ENCODE measurements at places on chromosomes 4 and X.

DNA sequence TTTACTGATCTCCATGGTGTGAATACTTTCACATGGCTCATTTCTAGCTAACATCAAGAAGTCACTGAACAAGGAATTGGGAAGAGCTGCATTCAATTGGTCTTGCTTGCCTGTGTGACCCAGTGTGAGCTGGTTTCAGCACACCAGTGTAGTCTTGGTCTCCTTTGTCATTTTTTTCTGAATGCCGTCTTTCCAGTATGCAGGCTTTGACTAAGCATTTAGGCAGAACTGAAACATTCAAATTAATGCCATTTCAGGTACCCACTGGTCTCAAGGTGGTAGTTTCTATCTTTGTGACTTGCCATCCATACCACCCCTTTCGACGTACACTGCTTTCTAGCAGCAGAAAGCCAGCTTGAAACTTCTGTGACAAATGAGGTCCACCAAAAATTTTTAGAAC is 550.5 kb upstream of the BOD1L1 start:
- DNase-seq, result no peak

GRCh38 chrX:126237524-126237923 is 71.4 kb upstream of the DCAF12L2 start:
- no peak for DNase-seq

DNA sequence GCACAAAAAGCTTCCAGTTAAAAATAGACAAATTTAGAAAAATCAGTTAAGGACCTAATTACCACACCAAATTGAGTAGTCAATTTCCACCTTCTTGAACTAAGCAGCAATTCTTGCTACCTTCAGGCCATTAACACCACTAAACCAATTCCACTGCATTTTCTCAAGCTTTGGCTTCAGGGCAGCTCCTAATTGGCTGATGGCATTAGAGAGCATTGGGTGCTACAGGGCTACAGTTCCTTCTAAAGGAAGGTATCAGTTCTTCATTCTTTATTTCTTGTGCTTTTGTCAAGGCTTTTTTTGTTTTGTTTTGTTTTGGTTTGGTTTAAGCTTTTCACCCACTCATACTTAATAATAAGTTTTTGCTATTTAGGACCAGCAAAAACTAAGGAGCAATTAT is 90.2 kb upstream of the FAM241A start:
- DNase-seq, result no peak

GRCh38 chr4:100149190-100149589 is 41.1 kb downstream of the DDIT4L start:
- no peak for DNase-seq

DNA sequence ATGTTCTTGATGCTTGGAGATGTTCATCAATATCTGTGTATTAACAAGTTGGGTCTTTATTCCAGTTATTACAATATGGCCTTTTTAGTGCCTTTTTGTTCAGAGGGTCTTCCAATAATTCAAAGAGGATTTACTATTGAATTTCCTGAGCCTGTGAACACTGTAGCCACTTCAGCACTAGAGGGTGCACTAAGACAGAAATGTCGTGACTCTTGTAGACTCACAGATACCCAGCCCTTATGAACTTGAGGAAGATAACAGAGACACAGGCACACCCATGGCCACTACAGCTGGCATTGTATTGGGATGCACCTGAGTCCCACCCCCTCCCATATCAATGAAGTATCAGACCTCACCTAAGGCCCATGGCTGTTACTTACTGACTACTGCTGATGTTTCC is 54.4 kb upstream of the ACTRT1 start:
- DNase-seq, result no peak

DNA sequence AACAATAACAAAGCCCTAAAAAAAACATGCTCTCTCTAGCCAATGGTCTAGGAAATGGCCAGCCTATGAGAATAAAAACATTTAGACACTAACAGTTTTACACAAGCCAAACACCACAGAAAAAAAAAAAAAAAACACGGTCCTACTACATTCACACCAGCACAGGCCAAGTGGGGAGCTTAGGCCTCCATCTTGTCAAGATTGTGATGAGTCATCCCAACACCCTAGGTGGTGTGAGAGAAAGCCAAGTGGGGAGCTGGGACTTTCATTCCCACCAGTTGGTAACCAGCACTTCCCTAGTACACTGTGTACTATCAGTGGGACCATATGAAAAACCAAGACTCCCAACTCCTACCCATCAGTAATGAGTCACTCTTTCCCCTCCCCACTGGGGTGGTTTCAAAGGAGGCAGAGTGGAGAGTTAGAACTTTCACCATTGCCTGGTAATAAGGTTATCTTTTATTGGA is 95.6 kb downstream of the ADAMTS3 start:
- DNase-seq, result no peak

GRCh38 chrX:71183341-71183740 is 38.7 kb downstream of the NLGN3 start:
- DNase-seq, result no peak

DNA sequence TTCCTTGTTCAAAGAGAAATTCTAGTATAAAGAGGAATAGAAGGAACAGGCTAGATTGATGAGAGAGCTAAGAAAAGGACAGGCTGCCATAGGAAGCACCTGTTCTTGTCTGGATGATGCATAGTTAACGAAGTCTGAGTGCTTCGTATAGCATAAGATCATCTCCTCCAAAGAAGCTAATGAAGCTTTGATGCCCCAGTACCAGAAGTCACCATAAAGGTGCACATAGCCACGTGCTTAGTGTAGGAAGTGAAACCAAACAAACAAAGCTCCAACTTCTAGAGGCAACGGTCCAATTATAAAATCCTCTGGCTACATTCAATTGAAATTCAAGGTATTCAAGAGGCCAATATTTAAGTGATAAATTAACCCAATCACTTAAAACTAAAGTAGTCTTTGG is 31.0 kb downstream of the AFAP1 start:
- no peak for DNase-seq

GRCh38 chr4:54268151-54268550 is 39.1 kb downstream of the PDGFRA start:
- peak; percentile 62 for DNase-seq

GRCh38 chr4:48203819-48204218 is 65.8 kb downstream of the TEC start:
- DNase-seq, result no peak

DNA sequence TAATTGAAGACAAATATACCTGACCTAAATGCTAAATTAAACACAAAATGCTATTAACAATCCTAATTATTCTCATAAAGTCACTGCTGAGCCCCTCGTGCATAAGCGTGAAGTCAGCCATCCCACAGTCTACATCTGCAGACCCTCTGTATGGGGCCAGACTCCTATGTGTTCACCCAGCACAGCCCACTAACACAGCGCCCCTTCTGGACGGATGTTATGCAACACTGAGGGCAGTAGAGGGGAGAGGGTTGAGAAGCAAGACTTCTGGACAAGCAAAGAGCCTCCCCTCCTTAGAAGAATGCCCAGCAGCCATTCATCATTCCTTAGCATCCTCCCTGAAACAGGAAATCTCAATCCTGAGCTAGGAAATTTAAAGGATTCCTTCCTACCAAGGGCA is 7.9 kb downstream of the TRPC3 start:
- DNase-seq, result peak; percentile 6

DNA sequence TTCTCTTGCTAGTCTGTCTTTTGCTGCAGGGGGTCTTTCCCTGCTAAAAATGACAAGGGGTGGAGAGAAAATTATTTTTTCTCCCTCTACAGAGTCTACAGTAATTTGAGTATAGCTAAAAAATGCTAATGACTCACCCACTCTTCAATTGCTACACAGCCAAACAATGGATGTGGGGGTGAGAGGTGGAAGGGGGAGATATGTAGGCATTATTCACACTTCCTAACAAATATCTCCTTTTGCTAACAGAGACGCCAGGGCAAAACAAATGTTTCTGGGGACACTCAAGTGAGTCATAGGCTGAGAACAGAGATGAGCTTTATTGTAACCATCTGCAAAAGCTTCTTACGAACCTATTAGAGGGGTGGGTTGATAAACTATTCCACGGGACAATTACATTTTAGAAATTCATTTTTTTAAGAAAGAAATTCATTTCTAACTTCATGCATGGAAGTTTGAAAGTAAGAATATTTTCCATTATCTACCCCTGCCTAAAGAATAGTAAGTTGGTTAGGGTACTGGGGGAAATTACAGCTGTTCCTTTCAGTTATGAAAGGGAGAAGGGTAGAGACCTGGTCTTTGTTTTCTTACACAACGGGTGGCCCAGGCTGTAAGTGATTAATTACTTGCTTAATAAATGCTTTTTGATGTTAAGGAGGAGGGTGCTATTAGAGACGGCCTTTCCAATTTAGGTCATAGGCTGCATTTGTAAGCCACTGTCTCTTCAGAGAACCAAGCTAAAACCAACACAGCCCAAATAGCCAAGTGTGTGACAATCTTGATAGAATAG is 12.8 kb downstream of the SCD5 start:
- DNase-seq, result peak; percentile 90

DNA sequence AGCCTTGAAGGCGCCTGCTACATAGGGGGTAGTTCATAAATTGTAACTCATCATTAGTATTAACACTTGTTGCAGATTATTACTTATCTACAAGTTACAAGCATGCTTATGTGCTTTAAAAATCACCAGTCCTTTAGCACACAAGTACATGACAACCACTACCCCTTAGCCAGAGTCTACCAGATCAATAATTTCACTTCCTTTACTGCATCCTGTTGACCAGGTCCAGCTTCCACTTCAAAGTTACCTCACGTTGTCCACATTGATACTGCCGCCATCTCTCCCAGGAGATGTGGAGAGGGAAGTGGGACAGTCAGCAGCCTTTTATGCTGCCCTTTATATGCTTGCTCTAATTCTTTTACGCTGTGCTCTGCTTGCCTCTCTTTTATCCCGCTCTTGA is 231.3 kb upstream of the CXXC4 start:
- no peak for DNase-seq

DNA sequence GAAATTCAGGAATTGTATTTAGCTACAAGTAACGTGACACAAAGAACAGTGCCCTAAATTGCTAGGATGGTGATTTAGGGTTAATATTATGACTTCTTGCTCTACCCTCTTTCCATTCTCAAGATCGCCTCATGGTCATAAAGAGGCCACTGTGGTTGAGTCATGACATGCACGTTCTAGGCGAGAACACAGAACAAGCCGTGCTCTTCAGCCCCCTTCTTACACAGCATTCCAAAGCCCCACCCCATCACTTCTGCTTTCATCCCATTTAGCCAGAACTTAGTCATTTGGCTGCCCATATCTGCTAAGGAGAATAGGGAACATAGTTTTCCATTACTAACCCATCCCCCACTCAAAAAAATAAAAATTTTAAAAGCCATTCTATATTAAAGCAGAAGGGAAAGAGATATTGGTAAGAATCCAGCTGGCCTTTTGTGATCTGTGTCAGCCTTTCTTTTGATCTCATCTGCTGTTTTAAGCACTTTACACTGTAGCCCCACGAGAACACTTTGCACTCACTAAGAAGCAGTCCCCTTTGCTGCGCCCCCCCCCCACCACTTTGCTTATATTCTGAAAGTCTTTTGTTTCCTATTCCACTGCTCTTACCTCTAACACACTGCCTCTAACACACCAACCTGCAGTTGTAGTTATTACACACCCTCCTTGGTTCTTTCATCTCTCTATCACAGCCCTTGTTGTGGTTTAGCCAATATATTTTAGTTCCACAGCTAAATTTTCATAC is 28.4 kb downstream of the NPNT start:
- DNase-seq, result no peak

- DNase-seq, result no peak
These were observed 8.5 kb downstream of the OGT start for GRCh38 chrX:71541210-71542022.

DNA sequence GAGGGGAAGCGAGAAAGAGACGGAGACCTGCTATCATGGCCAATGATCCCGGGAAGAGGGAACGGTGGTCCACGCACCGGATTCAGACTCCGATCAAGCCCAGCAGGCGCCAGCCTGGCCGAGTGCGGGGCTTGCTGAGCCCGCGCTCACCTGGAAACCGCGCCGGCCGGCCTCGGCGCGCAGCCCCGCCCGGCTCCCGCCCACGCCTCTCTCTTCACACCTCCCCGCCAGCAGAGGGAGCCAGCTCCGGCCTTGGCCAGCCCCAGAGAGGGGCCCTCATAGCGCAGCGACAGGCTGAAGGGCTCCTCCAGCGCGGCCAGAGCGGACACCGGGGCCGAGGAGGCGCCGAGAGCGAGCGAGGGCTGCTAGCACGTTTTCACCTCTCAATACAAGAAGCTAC is 36.8 kb upstream of the SPANXN2 start:
- DNase-seq, result no peak
